HTR-8/SVneo (cell line): ENCODE measurements at places on chromosomes 3 and 15.

DNA sequence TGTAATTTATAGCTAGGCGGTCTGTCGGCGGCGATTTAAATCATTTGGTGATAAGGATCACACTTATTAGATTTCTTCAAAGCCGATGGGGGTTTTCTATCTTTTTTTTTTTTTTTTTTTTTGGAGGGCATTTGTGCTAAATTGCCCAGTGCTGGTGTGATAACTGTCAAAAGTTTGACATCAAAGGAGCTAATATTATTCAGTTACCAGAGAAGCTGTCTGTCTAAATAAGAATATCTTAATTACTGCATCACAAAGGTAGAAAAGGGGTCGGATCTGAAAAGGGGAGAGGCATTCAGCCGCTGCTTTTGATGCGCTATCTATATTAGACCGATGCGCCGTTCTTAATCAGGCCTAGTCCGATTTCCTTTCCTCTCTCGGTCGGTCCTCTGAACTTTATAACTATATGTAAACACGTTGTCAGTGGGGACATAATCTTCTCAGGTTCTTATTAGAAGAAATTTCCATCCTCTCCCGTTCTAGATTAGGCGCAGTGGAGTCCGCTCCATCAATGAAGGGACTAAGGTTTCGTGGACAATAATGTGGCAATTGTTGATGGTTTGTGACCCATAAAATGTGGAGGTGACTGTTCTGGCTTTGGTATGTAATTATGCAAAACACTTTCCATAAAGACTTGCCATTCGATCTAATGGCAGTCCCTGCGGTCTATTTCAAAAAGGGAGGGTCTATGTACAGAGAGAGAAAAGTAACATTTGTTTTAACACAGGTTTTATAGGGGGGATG is 31.7 kb downstream of the NR2F2 start:
- no peak for DNase-seq

DNA sequence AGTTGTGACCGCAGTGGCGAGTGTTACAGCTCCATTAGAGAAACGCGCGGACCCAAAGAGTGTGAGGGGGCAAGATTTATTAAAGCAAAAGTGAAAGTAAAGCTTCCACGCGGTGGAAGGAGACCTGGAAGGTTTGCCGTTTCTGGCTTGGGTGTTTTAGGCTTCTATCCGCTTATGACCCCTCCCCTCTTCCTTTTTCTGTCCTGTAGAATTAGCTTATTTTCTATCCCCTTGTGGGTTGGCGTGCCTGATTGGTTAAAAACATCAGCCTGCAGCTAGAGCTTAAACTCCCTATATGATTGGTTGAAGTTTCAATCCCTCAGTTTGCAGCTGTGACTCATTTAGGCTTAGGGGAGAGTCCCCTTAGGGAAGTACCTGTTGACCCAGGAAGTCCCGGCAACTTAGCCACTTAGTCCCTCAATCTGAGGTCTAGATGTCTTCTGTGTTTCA is 39.6 kb downstream of the C3orf38 start:
- no peak for DNase-seq

DNA sequence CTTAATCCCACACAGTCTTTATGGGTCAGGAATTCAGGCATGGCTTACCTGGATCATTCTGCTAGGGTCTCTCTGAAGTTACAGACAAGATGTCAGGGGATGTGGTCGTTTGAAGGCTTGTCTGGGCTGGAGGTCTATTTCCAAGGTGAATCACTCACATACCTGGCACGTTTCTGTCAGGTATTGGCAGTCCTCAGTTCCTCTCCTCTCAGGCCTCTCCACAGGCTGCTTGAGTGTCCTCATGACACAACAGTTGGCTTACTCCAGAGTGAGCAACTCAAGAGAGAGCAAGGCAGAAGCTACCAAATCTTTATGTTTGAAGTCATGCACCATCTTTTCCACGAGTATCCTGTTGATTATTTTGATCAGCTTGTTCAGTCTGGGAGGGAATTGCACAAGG is 43.9 kb upstream of the PARP14 start:
- DNase-seq, result no peak

DNA sequence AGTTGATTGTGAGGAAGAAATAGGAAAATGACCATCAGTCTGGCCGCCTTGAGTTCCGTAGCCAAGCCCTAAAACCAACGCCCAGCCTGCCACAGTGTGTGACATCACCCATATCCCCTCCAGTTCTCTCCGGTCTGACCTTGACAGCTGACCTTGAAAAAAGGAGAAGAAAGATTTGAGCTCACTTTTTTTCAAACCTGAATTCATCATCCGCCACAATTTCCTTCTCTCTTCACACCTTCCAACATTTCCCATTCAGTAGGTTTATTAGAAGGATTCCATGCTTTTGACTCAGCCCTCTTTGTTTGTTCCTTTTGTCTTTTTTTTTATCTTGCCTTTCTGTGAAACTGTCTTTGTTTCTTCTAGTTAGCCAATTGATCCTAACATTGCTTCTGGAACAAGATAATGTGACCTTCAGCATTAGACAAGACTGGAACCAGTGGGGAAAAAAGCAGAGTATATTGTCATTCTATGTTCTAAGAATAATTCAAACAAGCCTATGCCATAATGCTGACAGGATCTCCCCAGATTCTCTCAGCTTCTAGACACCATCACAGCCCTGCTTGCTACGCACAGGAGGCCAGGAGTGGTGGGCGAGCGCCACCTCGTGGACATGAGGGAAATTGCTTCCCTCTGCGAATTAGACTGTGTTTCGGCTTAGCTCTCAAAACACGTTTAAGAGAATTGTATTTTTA is 283.1 kb downstream of the FGF12 start:
- DNase-seq, result peak; percentile 66

DNA sequence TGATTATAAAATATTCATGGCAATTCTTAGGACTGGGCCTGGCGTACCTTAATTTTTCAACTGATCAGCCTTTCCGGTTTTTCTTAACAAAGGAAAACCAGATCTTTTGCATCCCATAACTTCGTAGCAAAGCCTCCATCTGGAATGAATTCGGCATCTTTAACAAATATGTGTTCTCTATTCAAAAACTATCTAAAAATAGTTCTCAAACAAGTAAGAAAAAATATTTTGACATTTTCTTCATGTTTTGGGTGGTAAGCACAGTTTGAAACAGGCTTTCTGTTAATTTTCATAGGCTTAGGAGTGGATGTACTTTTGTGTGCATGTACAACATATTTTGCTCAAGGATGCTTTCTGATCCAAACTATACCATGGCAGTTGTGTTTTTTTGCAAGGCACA is 55.1 kb downstream of the RBMS3 start:
- DNase-seq, result no peak

DNA sequence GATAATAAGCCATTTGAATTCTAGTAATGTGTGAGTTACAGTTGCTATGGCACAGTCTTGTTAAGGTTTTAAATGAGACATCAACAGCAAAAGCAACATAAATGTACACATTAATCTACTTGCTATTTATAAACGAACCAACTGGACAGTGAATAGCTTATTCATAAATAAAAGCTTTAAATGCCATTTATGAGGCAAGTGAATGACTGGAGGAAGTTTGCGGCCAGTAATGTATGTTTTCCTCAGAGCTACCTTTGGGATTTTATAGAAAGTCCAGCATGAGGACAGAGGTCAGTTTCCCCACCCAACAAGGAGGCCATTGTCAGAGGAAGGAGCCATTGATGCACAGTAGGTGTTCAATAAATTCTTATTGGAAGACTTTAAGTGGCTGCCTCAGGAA is 48.0 kb upstream of the PXYLP1 start:
- no peak for DNase-seq

GRCh38 chr15:58311556-58311955 is 120.2 kb upstream of the LIPC start:
- DNase-seq, result no peak

- DNase-seq, result peak; percentile 67
Measured at GRCh38 chr3:38031022-38031994, 1.9 kb upstream of the PLCD1 start.

DNA sequence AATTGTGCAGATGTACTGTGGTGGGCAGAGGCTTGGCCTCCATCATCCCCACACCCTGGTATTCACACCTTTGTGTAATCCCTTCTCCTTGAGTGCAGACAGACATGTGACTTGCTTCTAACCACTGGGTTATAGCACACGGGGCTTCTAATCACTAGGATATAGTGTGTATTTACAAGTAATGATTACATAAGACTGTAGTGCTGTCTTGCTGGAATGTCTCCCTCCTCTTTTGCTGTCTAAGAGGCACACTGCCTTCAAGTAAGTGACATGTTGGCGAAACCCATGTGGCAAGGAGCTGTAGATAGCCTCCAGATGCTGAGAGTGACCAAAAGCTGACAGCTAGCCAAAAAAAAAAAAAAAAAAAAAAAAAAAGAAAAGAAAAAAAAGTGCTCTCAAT is 542.7 kb upstream of the MDFIC2 start:
- no peak for DNase-seq

DNA sequence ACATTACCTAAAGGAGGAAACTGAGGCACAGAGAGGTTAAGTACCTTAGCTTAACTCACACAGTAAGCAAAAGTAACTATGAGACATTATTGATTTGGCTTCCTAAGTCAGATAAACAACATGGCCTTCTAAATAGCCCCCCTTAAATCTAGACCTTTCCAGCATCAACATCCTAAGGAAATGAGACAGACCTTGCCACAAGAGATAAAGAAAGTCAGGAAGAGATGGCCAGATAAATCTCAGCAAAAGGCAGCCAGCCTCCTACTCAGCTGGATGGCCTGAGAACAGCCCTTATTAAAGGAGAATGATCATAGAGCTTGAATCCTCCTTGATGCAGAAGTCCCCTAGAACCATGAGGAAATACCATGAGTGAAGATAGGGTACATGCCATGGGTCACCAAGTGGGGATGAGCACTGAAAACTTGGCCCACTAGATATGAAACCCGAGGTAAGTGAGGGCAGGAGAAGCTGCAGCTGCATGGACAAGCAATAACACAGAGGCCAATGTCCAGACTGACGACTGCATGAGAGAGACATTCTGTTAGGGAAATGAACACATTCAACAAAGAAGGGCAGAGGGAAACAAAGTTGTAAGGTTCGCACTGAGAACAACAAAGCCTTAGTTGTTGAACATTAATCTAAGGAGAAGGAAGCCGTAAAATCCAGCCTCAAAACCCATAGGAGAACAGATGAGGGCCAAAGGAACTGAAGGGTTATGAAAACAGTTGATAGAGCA is 69.6 kb downstream of the ZIC4 start:
- no peak for DNase-seq

- DNase-seq, result no peak
Measured at GRCh38 chr3:42501321-42501680, 1.1 kb upstream of the VIPR1 start.

DNA sequence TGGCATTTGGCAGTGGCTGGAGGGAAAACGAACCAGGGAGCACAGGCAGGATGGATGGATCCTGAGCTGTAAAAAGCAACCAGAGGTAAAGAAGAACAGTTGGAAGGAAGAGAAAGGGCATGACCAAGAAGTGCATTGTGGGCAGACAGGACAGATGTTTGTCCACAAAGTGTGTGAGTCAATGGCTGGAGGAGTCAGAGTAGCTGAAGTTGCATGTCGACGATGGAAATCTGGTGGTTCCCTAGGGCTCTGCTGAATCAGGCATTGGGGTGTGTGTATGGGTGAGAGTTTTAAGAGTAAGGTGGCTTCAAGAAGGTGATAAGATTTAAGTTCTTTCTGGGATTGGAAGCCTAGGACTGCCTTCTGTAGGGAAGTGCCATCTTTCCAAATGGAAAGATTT is 214.0 kb upstream of the BHLHE40 start:
- no peak for DNase-seq

- DNase-seq, result no peak
Measured at GRCh38 chr3:23539185-23539584, 266.6 kb upstream of the UBE2E1 start.

GRCh38 chr3:37967260-37967881 is 23.2 kb upstream of the VILL start:
- DNase-seq, result peak; percentile 71

- no peak for DNase-seq
Measured at GRCh38 chr3:139757448-139758030, 79.8 kb upstream of the NMNAT3 start.

DNA sequence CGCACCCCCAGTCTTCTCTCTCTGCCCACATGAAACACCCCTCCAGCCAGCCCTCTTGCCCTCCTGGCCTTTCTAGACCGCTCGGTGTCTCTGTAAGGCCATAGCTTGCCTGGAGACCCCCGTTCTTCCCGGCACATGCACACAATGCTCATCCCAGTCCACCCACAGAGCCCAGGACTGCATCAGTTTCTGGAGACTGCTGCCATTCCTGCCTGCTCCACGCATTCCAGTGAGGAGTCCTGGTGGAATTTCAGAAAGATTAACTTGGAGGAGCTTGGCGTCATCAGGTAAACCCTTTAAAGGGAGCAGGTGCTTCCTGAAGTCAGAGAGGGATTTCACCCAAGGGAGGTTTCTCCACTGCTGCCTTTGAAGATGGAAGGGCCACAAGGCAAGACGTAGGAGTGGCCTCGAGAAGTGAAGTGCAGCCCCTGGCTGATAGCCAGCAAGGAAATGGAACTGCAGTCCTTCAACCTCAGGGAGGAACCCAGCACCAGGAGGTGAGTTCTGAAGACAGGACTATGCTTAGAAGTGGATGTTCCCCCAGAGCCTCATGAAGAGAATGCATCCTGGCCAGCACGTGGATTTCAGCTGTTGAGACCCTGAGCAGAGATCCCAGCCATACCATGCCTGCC is 19.2 kb downstream of the SLC41A3 start:
- no peak for DNase-seq

GRCh38 chr3:7640787-7641186 is 779.9 kb downstream of the GRM7 start:
- DNase-seq, result no peak

DNA sequence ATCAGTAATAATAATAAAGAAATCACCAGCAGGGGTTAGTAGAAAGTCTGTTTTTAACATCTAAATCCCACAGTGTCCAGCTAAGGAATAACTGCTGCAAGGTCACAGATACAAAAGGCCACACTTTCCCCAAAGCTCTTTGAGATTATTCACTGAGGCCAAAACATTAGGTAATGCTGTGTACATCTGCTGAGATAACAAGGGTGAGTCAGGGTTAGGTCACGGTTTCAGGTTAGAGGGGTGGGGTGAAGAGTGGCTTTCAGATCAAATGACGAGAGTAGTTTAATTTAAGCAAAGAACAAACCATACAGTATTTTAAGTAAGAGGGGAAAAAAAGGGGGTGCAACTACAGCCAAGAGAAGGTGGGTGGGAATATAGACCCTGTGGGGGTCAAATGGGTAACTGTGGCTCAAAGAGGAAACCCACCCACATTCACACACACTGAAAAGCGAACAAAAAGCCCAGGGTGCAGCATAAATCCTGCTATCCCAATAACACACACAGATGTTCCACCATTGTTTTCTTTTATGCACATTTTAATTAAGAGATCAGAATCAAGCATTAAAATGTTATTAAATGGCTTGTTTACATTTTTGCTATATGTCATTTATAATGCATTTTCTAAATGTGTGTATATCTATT is 412.9 kb downstream of the TIGIT start:
- peak; percentile 1 for DNase-seq
